ENCODE measurements at places on chromosomes 1 and 21.

DNA sequence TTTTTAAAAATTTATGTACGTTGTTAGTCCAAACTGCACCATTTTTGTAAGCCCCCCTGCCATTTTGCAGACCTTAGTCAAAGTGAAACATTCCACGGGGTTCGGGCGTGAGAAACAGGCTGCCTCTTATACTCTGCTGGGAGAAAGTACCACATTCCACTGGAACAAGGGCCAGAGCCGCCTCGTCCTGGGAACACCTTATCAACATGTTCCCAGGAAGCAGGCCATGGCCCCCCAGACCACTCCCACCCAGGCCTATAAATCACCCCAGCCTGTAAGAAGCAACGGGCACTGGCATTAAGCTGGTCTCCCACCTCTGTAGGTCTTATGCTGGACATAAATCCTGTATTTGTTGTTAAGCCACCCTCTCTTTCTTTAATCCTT, 854 bp upstream of the ZRANB2 start:
- no peak for DNase-seq

GRCh38 chr1:29251164-29252124, 15.1 kb downstream of the PTPRU start:
- no peak for DNase-seq

DNA sequence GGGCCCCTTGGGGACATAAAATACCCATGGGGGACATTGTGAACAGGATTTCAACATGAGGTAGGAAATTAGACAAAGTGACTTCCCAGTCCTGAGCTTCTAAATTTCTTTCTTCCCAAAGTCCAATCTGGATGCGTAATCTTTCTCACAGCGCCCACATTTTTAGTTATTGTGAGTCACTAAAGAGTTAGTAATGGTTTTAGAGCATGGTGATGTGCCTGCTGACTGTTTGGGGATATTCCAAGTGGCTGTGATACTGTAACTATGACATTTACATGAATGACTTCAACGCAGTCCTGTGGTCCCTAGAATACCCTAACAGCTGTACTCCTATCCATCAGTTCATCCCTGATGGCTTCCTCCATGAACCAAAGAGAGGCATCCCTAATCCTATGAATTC, 224.0 kb upstream of the COA6 start:
- DNase-seq: no peak

DNA sequence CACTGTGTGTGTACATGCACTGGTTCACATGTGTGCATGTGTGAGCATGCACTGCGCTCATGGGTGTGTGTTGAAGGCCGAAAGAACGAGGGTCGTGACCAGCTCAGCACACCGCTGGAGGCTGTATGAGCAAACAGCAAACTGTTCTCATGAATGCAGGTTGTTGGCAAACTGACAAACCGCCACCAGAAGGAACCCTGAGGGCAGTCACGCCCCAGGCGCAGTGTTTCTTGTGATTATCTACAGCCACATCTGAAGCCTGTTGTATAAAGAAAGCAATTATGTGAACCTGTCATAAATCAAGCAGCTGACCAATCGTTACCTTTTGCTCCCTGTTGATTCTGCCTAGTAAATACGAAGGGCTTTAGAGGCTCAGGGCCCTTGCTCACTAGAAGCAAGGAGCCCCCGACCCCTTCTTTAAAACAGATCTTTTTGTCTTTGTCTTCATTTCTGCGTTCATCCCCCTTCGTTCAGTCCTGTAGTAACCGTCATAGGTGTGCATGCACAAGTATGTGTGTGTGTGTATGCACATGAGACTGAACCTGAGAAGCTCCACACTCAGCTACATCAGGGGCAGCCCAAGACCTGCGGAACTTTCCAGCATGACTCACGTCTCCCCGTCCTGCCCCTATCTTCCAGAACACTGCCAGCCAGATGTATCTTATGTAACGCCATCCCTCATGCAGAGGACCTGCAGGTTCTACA, 16.8 kb upstream of the RIPK4 start:
- DNase-seq: no peak

- no peak for DNase-seq
These were observed 462.6 kb upstream of the RUNX1 start for GRCh38 chr21:35511696-35512162.

- no peak for DNase-seq
These were observed 44.5 kb upstream of the BMP8B start for GRCh38 chr1:39833121-39833520.

DNA sequence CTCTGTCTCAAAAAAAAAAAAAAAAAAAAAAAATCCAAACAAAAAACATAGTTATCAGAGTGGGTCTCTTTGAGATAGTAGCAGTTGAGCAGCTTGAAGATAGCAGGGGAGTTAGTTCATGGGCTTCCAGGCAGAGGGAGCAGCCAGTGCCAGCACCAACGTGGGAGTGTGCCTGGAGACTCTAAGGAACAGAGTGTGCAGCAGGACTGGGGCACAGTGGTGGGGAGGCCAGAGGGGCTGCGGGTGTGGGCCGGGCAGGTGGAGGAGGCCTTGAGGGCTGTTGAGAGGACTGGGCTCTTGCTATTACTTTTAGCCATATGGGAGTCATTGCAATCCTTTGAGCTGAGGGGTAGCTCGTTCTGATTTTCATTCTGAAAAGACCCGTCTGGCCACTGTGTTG, 63.8 kb downstream of the RYR2 start:
- DNase-seq: no peak
